Activated naive CD4-positive, alpha-beta T cell (primary cell): ENCODE measurements at places on chromosomes 11 and 22.

DNA sequence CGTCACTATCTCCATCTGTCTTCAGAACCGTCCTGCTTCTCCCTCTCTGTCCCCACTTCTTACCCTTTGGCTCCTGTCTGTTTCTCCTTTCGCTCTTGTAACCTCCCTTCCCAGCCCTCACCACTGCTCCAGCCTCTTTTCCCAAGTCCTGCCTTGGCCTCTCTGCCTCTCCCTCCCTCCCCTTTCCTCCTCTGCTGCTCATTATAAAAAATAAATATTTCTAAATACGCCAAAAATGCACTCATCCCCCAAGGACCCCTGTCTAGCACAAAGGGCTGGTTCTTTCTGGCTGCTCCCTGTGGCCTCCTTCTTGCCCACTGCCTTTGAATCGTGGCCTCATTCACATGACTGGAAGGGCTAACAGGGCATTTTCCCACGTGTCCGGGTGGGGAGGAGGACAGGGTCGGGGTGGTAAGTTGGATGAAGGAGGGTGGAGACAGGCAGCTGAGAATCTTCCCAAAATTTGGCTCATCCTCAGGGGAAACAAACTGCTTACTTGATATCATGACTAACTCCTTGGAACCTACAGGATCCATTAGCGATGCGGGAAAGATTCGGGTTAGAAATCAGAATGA is 26.4 kb upstream of the OAF start:
- no peak for DNase-seq

DNA sequence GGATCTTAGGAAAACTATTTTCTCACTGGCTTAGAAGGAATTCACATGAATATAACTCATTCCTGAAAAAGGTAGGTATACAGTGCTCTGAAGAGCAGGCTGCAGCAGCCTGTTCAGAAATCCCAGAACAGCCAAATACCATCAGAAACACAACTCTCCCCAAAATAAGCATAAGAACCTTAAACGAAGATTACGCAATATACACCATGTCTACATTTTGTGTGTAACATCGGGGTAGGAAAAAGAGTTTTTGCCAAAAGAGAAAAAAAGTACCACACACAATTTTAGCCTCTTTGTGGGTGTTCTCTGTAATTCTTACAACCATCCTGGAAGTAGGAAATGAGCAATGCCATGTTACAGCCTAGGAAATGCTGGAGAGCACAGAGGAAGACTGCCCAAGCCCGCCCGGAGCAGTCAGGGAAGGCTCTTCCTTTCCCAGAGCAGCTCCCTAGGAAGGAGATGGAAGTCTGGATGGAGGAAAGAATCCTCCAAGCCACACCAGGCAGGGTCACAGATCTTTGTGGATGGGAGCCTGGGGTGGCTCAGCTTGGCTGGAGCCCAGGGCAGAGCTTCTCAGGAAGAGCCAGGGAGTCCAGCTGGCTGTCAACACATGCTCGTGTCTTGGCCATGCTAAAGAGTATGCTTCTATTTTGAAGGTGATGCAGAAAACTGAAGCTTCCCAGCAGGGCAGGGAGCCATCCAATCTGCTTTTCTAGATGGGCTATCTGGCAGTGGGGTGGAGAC is 49.7 kb upstream of the ARFGAP3 start:
- no peak for DNase-seq

DNA sequence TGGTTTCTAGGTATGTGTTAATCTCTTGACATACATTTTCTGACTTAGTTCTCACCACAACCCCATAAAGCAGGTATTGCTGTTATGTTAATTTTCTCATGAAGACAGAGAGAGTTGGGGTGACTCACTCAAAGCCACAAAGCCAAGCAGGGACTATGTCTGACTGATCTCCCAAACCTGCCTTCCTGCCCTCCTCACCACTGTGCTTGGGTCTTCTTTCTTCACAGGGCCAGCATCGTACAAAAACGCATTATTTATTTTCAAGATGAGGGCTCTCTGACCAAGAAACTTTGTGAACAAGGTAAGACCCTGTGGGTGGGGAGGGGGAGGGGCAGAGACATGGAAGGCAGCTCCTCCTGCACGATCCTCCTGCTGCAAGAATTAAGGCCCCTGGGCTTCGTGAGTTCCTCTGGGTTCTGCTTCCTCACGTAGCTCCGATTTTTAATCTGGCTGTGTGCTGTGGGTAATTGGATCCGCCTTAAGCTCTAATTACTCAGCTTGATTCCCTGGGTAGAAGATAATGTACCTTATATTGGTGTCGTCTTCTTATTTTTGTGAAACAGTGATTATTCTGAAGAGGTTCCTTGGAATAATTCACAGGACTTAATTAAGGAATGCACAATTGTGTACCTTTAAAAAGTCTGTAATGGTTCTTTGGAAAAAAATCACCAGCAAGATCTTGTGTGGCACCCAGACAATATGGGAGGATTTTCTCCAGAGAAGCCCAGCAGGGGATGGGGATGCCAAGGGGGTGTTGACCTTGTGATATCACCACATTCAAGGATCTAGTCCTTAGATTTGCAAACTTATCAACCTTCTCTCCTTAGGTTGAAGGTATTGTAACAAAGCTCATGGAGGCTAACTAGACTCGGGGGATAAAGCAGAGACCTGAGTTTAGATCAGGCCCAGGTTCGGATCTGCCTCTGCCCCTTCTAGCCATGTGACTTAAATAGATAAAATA is 112.9 kb downstream of the SPON1 start:
- DNase-seq: no peak

- DNase-seq: no peak
Measured at GRCh38 chr11:35474688-35475087, 50.7 kb downstream of the PAMR1 start.

DNA sequence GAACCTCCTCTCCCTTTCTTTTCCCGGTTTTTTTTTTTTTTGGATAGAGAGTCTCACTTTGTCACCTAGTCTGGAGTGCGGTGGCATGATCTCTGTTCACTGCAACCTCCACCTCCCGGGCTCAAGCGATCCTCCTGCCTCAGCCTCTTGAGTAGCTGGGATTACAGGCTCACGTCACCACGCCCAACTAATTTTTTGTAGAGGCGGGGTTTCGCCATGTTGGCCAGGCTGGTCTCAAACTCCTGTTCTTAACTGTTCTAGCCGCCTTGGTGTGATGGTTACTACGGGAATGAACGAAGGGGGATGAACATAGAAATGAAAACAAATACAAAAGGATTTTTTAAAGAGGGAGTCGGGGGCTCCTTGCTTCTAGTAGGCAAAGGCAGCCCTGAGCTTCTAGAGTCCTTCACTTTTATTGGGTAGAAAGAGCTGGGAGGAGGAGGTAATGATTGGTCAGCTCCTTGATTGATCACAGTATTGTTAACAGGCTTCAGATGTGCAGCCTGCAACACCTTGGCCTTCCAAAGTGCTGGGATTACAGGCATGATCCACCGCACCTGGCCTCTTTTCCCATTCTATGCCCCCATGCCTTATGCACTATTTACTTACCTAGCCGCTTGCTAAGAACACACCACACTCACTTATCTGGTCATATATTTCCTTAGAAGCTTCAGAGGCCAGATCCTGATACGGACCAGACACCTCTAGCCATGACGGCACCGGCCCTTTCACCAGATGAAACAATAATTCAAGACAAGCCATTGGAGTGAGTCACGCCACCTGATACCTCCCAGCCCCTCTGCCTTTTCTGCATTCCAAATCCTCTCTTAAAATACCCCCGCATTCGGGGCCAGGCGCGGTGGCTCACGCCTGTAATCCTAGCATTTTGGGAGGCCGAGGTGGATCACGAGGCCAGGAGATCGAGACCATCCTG is 20.7 kb downstream of the SUSD2 start:
- DNase-seq: no peak

DNA sequence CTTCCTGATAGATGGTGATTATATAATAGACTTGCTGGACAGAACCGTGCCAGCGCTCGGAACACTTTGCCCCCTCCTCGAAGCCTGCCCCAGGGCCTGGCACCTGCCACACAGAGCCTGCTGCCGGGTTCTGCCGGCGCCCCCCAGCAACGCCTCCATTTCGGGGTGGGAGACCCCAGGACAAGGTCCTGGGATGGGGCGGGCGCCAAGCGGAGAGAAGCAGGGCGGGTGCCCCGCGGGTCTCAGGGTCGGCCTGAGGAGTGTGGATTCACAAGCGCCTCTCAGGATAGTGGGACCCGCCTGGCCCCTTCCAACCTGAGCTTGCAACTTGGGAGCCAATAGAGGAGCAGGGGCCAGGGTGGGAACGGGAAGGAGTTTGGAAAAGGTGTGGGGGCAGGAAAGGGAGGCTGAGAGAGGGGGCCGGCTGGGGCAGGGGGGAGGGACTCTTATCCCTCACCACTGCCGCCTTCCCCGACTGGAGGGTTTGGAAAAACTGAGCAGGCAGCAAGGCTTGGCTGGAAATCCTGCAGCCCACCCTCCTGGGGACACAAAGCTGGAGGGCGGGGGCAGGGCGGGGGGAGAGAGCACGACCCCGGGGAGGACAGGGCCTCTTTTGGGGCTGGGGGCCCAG is 3.3 kb upstream of the BCL9L start:
- peak; percentile 56 for DNase-seq

DNA sequence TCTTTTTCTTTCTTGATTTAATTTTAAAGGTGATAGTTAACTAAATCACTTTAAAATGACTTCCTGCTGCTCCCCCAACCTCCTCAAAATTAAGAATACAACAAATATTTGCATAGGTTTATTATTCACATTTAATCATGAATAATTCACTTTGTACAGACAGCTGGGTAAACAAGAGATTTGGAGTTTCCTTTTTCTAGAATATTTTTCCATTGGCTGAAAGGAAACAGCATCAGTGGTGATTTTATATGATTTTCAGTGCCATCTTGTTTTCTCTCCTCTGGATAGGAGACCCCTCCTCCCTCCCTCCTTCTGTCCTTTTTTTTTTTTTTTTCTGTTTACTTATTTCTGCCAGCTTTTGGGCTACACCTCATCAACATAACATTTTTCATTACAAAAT is 60.5 kb downstream of the LIF start:
- no peak for DNase-seq

- DNase-seq: no peak
Measured at GRCh38 chr22:32702421-32702820, 99.1 kb upstream of the TIMP3 start.

- DNase-seq: no peak
Measured at GRCh38 chr11:110797453-110797852, 85.2 kb upstream of the ARHGAP20 start.

GRCh38 chr11:82225930-82226329 is 507.7 kb downstream of the FAM181B start:
- DNase-seq: no peak

- DNase-seq: no peak
Measured at GRCh38 chr11:86365546-86365945, 9.1 kb upstream of the CCDC81 start.

GRCh38 chr11:130888790-130889189 is 27.5 kb downstream of the SNX19 start:
- no peak for DNase-seq

DNA sequence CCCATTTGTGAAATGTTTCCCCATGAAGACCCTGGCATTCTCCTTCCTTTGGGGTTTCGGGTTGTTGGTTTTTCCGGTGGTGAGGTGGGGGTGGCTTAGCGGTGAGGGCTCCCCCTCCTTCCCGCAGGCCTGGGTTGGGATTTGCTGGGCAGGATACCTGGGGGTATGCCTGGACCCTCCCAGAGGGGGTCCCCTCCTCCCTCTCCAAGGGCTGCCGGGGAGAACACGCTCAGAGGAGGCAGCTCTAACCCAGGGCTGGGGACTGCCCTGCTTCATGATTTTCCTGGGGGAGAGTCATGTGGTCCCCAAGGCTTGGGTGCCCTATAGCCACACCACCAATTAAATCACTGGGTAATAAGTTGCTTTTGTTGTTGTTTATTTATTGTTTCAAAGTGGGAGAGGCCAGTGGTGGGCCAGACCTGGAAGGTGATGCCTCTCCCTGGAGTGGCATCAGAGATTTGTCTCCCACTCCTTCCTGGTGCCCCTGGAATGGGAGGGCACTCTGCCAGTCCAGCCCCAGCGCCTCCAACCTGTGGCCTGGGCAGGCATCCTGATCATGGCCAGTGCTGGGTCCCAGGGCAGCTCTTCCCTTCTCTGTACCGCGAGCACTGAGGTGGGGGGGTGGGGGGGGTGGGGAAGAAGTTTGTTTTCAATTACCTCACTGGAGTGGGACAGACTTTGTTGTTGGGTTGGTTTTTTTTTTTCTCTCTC is 1.3 kb upstream of the CLCF1 start:
- DNase-seq: no peak

DNA sequence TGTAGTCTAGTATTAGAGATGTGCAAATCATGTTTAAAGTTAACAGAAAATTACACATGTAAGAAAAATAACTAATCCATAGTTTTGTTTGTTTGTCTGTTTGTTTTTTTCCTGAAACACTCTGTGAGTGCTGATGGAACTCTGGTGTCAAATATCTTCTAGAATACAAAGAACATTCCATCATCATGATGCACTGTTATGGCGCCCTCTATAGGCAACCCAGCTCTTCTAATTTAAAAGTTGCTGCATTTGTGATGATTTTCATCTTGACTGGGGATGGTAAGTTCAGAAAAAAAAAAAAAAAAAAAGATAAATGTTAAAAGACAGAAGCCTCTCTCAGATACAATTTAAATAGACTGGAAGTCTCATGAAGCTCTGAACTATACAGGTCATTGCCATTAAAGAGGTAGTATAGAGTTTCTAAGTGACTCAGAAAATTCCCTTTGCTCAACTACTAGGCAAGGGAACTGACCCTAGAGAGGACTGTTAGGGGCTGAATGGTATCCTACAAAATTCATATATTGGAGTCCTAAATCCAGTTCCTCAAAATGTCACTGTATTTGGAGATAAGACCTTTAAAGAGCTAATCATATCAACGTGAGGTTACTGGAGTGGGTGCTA is 597.2 kb upstream of the ANO3 start:
- no peak for DNase-seq

DNA sequence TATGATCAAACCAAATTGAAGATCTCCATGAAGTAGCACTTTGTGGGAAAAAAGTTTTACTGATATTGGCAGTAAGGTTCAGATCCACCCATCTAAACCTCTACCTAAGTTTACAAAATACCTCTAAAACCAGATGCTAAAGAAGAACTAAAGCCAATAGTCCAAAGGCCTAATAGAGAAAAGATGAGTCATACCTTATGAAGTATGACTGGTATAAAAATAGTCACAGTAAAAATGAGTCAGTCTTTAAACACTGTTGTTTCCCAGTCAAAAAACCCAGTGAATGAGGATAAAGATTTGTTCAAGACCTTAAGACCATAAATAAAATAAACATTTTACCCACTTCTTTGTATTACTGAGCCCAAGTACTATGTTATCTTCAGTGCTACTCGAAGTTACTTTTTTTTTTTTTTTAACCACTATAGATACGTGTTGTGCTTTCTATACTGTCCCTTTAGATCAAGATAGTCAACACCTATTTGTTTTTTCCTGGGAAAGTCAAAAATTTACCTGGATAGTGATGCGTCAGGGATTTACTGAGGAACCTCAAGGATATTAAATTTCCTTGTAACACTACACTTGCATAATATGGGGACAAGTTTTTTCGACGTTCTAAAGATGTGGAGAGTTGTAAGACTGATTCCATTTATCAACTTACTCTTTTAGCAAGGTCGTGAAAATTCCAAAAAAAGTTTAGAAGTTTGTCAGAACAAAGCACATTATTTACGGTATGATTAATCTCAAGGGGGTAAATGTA is 87.3 kb downstream of the CCDC73 start:
- DNase-seq: no peak

GRCh38 chr11:93031386-93031785 is 61.9 kb downstream of the MTNR1B start:
- DNase-seq: no peak

- DNase-seq: no peak
Measured at GRCh38 chr11:23556163-23556750, 696.0 kb upstream of the CCDC179 start.
